ENCODE measurements at places on chromosomes 6 and 20.

DNA sequence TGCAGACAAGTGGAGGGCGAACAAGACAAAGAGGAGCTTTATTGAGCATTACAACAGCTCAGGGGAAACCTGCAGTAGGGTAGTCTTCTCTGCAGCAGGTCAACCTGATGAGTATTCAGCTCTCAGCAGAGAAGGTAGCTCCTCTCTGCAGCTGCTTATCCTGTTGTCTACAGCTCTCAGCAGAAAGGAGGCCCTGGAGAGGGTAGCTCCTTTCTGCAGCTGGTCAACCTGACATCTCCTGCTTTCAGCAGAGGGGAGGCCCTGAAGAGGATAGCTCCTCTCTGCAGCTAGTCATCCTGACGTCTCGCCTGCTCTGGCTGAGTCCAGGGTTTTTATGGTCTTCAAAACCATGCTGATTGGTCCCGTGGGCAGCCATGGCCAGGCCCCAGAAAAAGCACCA lies 113.6 kb downstream of the CD24 start:
- DNase-seq, result no peak

DNA sequence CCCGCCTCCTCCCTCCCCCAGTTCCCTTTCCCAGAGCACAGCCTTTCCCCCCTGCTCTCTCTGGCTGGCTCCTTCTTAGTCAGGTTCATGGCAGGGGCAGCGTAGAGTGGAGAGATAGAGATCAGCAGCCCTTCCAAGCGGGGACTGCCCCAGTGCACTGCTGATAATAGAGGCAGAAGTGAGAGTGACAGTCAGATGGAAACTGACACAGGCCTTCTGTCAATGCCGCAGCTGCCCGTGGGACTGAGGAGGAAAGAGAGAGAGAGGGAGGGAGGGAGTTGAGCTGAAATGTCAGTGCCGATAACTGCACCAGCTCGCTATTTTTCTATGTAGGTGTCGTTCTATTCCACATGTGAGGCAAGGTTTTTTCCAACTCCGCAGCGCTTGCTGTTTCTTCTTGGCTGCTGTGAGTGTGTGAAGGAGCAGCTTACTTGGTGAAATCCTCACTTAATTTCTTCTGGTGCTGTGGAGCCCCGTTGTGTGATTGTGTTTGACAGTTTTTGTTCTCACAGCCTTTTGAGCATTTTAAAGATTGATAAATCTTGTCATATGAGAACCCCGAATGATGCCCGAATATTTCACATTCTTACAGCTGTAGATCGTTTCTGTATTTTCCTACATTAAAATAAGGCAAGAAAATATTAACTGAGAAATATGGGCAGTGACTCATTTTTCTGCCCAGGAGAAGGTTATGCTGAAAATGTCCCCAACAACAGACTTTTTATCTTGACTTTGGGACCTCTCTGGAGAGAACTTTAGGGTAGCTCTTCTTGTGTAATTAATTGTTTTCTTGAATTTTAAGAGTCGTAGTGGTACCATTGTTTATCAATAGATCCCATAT lies 386.4 kb upstream of the MMS22L start:
- no peak for DNase-seq

- no peak for DNase-seq
Observed at GRCh38 chr6:98957450-98957849, 9.7 kb upstream of the FBXL4 start.

GRCh38 chr6:72850040-72850439 lies 228.2 kb downstream of the KCNQ5 start:
- no peak for DNase-seq

- DNase-seq, result no peak
Observed at GRCh38 chr6:111997853-111998208, 56.1 kb upstream of the CCN6 start.

DNA sequence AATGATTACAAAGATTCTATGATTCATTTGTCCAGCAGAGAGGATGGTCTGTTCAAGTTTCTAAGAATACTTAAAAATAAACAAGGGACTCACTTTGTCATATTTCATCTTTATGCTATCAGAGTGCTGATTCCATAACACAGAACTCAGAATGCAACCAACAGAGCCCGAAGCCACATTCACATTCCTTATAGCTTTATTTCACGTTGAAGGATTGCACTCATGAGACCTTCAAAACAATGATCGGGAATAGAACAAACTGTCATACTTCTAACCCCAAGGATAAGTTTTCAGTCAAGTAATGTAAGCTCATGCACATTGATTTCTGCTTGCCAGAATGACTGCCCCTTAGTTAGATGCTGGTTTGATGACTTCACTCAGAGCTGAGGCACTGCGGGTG lies 25.2 kb downstream of the FNDC1 start:
- no peak for DNase-seq

DNA sequence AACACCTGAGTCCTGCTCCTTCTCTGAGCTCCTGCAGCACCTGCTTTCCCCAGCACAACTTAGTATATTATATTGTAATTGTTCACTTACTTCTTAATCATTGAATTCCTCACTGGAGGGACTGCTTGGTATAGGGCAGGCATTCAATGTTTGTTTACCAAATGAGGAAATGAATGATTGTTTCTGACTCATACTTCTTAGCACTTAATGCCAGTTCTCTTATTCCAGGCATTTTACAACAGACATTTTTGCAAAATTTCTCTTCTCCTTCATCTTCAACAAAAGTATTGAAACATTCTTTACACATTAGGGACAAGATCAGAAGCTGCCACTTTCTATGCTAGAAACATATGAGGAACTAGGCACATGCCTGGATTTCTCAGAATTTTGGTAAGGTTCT lies 119.4 kb downstream of the TBX18 start:
- DNase-seq, result no peak

GRCh38 chr6:158666628-158667359 lies 16.9 kb downstream of the SYTL3 start:
- no peak for DNase-seq

GRCh38 chr20:1702328-1702727 lies 44.7 kb upstream of the SIRPG start:
- no peak for DNase-seq

All from T-cell (primary cell).